ENCODE measurements at places on chromosomes 16 and 17. TPM values are rescaled to one million over a fixed set of nuclear protein-coding genes. Genes with fewer than 3 reads are reported as not detected.

Gene KRTAP9-7
- total RNA-seq = not detected

Gene SOST
- total RNA-seq = not detected

Gene THUMPD1
- total RNA-seq = 43.2 TPM

Gene KRT17
- total RNA-seq = 21,525 TPM

Gene CA7
- not detected for total RNA-seq

Data from airway epithelial cell (primary cell).